Fibroblast of upper back skin (primary cell): ENCODE measurements at places on chromosomes 12 and 14.

- no peak for DNase-seq
These were observed 63.7 kb downstream of the SH2B3 start for GRCh38 chr12:111469401-111469800.

GRCh38 chr12:68557011-68557730 is 53.5 kb upstream of the RAP1B start:
- DNase-seq, result peak; percentile 94

GRCh38 chr14:49999826-50000379 is 107.0 kb downstream of the ARF6 start:
- no peak for DNase-seq

- no peak for DNase-seq
These were observed 252.5 kb downstream of the SLC6A15 start for GRCh38 chr12:84660139-84660538.

DNA sequence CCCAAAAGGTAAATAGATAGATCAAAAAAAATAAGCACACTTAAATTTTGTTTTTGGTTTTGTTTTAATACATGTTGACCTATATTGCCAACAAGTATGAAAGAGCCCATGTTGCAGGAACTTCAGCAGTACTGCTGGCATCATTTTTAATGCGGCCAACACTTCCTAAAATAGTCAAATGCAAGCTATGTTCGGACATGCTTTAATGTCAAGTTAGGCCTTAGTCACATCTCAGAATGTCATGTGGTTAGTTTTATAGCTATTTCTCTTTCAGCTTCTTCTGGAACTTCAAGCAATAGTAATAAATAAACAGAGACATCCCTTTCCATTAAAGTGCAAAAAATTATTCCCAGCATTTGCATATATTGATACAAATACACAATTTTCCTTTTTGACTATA is 153.4 kb downstream of the PIK3C2G start:
- DNase-seq, result no peak

DNA sequence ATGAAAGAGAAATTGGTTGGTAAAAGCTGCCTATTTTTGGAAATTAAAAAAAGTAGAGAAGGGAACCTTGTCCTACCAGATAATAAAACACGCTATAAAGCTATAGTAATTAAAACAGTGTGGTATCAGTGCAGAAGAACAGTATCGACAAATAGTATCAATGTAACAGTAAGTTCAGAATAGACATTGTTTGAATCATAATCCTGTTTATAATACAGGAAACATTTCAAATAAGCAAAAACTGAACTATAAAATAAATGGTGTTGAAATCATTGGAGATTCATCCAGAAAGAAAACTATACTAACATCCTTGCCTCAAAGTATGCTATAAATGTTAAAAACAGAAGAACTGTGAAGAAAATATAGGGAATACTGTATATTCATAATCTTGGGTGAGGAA is 54.2 kb upstream of the NAP1L1 start:
- no peak for DNase-seq

DNA sequence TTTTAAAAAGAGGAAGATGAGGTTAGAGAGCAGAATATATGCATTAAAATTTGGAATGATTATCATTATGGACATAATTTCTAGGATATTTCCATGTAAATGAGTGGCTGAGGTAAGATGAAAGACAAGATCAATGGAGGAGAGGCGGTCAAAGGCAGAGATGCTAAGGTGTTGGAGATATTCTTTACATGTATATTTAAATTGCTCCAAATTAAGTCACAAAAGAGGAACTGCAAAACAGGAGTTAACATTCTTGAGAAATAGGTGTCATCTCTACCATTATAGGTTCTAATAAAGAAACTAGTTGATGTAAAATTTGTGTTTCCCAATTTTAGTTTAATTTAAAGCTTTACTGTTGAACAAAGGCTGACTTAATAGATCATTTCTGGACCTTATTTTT is 268.5 kb upstream of the PPFIA2 start:
- no peak for DNase-seq

- peak; percentile 13 for DNase-seq
These were observed 22.1 kb upstream of the NINJ2 start for GRCh38 chr12:685388-685787.

GRCh38 chr12:120394483-120395367 is 25.8 kb upstream of the MSI1 start:
- no peak for DNase-seq

GRCh38 chr12:15209782-15210181 is 11.4 kb downstream of the RERG start:
- DNase-seq, result peak; percentile 93

- no peak for DNase-seq
These were observed 136.5 kb downstream of the HMGA2 start for GRCh38 chr12:65960820-65961189.

DNA sequence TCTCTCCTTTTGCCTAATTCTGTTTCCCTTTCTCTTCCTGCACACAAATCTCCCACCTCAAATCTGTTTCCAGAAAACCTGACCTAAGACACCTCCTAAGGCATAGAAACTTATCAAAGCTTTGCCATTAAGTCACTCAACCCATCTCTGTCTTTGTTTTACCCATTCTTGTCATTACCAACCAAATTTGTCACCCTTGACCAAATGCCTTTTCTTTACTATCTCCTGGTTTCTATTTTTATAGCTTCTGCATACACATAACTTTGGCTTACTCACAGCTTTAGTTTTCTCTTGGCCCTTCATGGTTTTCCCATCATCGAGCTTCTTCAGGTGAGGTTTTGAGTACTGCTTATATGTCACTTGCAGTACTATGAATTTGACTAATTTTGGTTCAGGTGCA is 184.2 kb downstream of the BCAT1 start:
- no peak for DNase-seq

- DNase-seq, result no peak
These were observed 18.9 kb downstream of the SLC4A8 start for GRCh38 chr12:51443573-51443972.

- DNase-seq, result peak; percentile 31
These were observed 369.0 kb upstream of the FAR2 start for GRCh38 chr12:28780096-28780495.

GRCh38 chr14:37246427-37246829 is 48.7 kb downstream of the MIPOL1 start:
- peak; percentile 43 for DNase-seq

DNA sequence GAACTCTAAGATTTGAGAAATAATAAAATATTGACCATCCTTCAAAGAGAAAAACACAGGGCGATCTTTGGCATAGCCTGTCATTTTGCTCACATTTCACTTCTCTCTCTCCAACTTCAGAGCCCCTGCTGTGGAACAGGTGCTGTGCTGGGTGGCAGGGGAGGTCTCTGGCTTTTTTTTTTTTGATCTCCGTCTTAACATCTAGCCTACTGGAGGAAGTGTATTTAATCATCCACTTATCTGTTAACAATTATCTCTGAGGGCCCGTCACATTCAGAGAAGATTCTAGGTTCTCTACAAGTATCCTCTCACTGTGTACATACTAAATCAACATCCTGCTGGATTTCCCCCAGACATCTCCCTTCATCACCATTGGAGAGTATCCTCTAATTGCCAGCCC is 34.1 kb downstream of the CHST11 start:
- no peak for DNase-seq

GRCh38 chr14:94826774-94827173 is 56.9 kb upstream of the GSC start:
- DNase-seq, result no peak

- no peak for DNase-seq
These were observed 29.3 kb downstream of the DIO3 start for GRCh38 chr14:101590616-101591015.

- DNase-seq, result no peak
These were observed 20.3 kb upstream of the HSPB8 start for GRCh38 chr12:119158402-119158801.

DNA sequence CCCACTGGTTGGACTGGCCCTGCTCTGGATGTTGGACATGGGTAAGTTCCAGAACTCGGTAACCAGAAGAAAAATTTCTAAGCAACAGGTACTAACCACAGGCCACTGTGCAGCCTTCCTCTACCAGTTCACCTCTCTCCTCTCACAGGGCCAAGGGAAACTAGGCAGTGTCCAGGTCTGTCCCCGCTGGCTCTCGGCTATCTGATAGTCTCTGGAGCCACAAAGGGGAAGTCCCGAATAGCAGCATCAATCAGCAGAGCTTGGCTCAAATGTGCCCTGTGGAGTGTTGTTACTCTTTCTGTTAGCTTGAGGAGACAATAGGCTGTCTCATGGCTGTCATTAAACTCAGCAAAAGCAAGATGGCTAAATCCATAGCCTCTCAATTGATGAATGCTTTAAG is 73.2 kb downstream of the TSPAN11 start:
- no peak for DNase-seq

- no peak for DNase-seq
These were observed 143.8 kb upstream of the GARIN2 start for GRCh38 chr14:67045440-67045839.

DNA sequence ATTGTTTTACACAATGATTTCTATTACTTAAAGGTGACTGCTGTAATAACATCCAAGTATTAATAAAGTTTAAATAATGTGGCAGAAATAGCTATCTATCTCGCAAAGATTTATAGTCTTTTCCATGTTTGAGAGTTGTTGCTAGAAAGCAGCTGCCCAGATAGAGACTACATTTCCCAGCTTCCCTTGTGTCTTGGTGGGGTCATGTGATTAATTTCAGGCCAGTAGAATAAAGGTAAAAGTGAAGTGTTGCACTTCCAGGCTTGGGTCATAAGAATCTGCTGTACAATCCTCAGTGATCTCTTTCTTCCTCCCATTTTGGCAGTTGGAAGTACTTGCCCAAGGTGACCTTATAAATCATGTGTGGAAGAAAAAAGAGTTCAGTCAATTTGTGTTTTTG is 449.7 kb upstream of the USP15 start:
- DNase-seq, result no peak

DNA sequence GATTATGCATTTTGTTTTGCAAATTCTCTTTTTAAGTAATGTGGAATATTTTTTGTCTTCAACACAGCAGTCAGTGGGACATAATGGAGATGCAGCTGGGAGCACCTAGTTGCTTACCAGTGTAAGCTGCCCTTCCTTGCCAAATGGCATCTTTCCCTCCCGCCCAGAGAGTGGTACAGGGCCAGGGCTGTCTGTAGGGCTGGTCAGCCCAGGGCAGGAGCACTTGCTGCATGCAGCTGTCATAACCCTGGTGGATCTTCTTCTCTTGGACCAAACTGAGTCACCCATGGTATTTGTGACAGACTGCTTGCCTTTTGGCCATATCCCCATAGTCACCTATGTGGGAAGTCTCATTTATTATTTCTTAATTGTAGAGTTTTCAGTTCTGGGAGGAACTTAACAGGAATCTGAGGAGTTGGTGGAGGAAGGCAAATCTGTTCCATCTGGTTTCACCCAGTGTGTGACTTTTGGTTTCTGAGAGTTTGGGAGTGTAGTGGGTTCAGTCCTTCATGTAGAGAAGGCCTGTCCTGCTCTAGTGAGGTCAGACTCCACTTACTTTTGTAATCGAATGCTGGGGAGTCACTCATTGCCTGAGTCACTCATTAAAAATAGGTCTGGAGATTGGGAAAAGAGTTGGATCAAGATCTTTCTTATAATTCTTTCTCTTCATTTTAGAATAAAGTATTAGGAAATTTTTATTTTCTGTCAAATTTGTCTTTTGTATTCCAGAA is 62.0 kb upstream of the ASPG start:
- DNase-seq, result no peak

DNA sequence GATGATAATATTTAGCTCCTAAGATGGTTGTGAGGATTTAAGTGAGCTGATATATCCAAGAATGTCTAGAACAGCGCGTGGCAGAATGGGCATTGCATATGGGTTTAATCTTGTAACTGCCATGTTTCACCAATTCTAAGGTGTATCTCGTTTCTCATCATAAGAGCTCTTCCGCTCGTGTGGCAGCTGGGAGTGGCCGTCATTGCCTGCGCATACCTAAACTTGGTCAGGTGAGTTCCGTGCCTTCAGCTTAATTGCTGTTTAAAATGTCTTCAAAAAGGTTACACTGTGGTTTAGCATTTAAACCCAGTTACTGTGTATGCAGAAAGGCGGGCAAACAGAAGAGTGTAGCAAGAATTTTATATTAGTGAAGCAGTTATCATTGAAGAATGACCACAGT is 4.5 kb upstream of the AQP2 start:
- DNase-seq, result no peak

GRCh38 chr12:9264546-9264945 is 56.4 kb upstream of the PZP start:
- no peak for DNase-seq

- DNase-seq, result peak; percentile 96
These were observed at the start of gene DNM1L for GRCh38 chr12:32679091-32679919. Gene DNM1L, plus strand, starts transcription at chr12:32679301. Its CDS starts 63 bp downstream, at chr12:32679364.

GRCh38 chr14:101962503-101962874 is 1.9 kb upstream of the DYNC1H1 start:
- DNase-seq, result peak; percentile 92

- DNase-seq, result peak; percentile 54
These were observed 457.7 kb upstream of the PDE3A start for GRCh38 chr12:19910681-19911080.

DNA sequence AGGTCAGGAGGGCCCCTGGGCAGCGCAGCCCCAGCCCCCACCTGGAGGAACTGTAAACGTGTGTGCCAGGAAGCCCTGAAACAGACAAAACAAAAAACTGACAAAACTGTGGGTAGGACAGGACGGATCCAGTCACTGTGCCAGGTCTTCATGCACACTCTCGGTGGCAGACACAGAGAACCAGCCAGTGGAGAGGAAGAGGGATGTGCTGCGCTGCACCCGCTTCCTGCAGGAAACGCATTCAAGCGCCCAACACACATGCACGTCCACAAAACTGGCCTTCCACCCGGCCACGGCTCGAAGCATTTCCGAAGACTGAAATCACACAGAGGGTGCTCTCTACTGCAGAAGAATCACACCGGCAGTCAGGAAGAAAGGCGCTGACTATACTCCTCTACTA is 16.9 kb downstream of the BRF1 start:
- no peak for DNase-seq

GRCh38 chr12:91804533-91804932 is 341.1 kb downstream of the BTG1 start:
- DNase-seq, result peak; percentile 16

DNA sequence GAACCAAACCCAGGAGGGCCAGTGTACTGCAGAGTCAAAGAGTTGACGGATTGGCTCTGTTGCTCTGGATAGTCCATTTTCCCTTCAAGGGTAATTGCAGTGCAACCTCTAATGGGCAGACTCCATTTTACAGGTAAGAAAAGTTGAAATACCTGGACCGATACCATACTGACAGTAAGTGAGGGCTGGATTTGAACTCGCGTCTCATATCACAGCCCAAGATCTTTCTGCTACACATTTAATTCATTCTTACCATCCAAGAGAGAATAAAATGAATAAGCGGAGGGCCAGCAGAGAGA is 356 bp upstream of the ZC3H14 start:
- DNase-seq, result no peak

GRCh38 chr14:69620211-69620611 is 8.8 kb downstream of the SUSD6 start:
- DNase-seq, result no peak

DNA sequence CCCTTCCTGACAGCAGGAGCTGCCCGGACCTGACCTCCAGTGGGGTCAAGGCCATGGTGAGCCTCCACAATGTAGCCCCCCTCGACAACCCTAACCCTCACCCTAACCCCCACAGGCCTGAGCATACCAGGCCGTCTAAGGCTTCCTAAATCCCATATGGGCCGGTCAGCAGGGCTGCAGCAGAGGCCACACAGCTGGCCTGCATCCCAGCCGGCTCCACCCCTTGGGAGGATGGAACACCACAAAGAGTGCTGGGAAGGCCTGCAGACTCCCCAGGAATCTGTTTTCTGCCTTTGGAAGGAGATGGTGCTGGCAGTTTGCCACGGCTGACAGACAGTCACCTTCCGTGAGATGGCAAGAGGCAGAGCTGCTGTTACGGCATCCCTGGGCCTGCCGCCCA is 2.8 kb downstream of the TMEM179 start:
- DNase-seq, result peak; percentile 8
